Left ventricle myocardium inferior (tissue), 1 donor: ENCODE measurements at places on chromosomes 11 and 22. TPM values are rescaled to one million over a fixed set of nuclear protein-coding genes. Genes with fewer than 3 reads are reported as not detected.

MUC5AC gene
- not detected for total RNA-seq

ADAMTS8 gene
- total RNA-seq, result 0.85 TPM

RCOR2 gene
- total RNA-seq, result 10.5 TPM

PHLDA2 gene
- total RNA-seq, result not detected

ELF5 gene
- total RNA-seq, result not detected

LMNTD2 gene
- total RNA-seq, result 0.52 TPM

MB gene
- 16,708 TPM for total RNA-seq

NRGN gene
- 5.0 TPM for total RNA-seq

TSSK2 gene
- total RNA-seq, result not detected

SORL1 gene
- total RNA-seq, result 7.1 TPM

OR5AN1 gene
- total RNA-seq, result not detected

DDX17 gene
- 228 TPM for total RNA-seq

UPK2 gene
- total RNA-seq, result not detected

C22orf42 gene
- total RNA-seq, result not detected

IGHMBP2 gene
- 13.2 TPM for total RNA-seq

OR52N1 gene
- not detected for total RNA-seq

IGSF9B gene
- total RNA-seq, result 44.1 TPM

PARVA gene
- 75.4 TPM for total RNA-seq

SAA4 gene
- total RNA-seq, result not detected

P2RX3 gene
- 1.4 TPM for total RNA-seq

FOXRED2 gene
- total RNA-seq, result 9.8 TPM

CNIH2 gene
- total RNA-seq, result not detected

GALNT18 gene
- 24.4 TPM for total RNA-seq

TLCD5 gene
- total RNA-seq, result 9.7 TPM

TSGA10IP gene
- not detected for total RNA-seq

ARAP1 gene
- total RNA-seq, result 51.9 TPM

BBOX1 gene
- not detected for total RNA-seq

NR1H3 gene
- total RNA-seq, result 11.7 TPM

CHRNA10 gene
- 1.0 TPM for total RNA-seq

GGTLC2 gene
- total RNA-seq, result not detected

MS4A3 gene
- total RNA-seq, result not detected

GP1BB gene
- total RNA-seq, result not detected

SYT13 gene
- 5.9 TPM for total RNA-seq

SPON1 gene
- total RNA-seq, result 9.4 TPM

SLC3A2 gene
- 35.0 TPM for total RNA-seq

MIAT gene
- 0.66 TPM for total RNA-seq

KCNJ11 gene
- total RNA-seq, result 17.5 TPM
